ENCODE measurements at places on chromosomes 5 and 9. TPM values are rescaled to one million over a fixed set of nuclear protein-coding genes. Genes with fewer than 3 reads are reported as not detected.

- no peaks in the 10 kb centered on the region for H3K4me1 ChIP-seq
- no peak overlapping the region for H3K27ac ChIP-seq
- peaks cover 5% of the 10 kb centered on the region for H3K36me3 ChIP-seq
- no peak for DNase-seq
These were observed 158.0 kb downstream of the TRIO start for GRCh38 chr5:14301186-14301585.

- no peak for DNase-seq
- H3K4me1 ChIP-seq = no peaks in the 10 kb centered on the region
- no peak overlapping the region for H3K4me3 ChIP-seq
- H3K27me3 ChIP-seq = no peaks in the 10 kb centered on the region
These were observed 66.1 kb upstream of the STK32A start for GRCh38 chr5:147168578-147169327.

DNA sequence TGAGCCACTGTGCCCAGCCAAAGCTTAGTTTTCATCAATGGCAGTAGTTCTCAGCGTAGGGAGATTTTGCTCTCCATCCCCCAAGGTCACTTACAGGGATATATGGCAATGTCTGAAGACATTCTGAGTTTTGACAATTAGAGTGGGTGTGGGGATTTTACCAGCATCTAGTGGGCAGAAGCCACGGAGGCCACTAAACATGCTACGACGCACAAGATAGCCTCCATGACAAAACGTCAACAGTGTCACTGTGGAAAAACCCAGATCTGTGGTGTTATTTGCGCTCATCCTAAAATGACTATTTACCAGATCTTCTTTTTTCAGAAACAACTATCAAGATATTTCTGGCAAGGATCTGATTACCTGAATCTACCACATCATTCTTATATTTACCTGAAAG lies 68.2 kb downstream of the CDC14B start:
- H3K4me1 ChIP-seq = no peaks in the 10 kb centered on the region
- H3K4me3 ChIP-seq = no peak overlapping the region
- H3K27me3 ChIP-seq = no peaks in the 10 kb centered on the region
- no peaks in the 10 kb centered on the region for H3K36me3 ChIP-seq
- no peak overlapping the region for H3K27ac ChIP-seq

The HMCN2 gene
- 2.1 TPM for total RNA-seq

DNA sequence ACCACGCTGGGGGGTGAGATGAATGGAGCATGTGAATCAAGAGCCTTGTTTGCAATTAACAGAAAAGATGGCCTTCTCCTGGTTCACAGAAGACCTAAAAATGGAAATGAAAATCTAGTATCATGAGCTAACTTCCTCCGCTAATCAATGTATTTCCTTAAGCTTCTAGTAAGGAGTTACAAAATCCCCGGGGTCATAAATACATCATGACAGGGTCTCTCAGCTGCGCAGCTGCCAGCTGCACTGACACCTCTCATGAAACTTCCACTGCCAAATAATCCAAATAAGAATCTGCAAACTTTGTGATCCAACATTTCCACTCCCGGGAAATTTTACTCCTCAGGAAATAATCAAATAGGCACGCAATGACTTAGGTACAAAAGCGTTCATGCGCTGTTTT lies 11.9 kb downstream of the MYO10 start:
- no peaks in the 10 kb centered on the region for H3K36me3 ChIP-seq
- DNase-seq = no peak
- peaks cover 8% of the 10 kb centered on the region for H3K4me1 ChIP-seq
- H3K27me3 ChIP-seq = no peaks in the 10 kb centered on the region

The PWWP2A gene
- 57.3 TPM for total RNA-seq

The DIPK1B gene
- 22.8 TPM for total RNA-seq

The RETREG1 gene
- 14.8 TPM for total RNA-seq

The DND1 gene
- total RNA-seq = not detected

GRCh38 chr9:136588663-136589464 lies 43.0 kb upstream of the NOTCH1 start:
- H3K27ac ChIP-seq = no peak overlapping the region
- no peaks in the 10 kb centered on the region for H3K36me3 ChIP-seq
- H3K27me3 ChIP-seq = no peaks in the 10 kb centered on the region
- no peak for DNase-seq
- H3K4me1 ChIP-seq = peaks cover 34% of the 10 kb centered on the region

DNA sequence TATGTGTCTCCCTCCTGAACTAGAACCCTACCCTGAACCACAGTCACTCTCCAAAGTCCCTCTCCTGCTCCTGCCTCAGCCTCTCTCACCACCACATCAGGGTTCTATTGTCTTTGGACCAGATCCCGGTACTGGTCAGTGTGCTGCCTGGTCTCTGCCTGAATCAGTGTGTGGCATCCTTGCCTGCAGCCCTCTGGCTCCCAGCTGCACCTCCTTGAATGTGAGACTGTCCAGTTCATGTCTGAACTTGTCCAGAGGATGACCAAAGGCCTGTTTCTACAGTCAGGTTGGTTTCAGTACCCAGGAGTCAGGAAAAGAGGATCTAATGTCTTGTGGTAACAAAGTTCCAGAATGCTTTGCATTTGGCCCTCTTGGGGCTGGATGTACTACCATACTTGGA lies 76.8 kb upstream of the RANBP3L start:
- no peaks in the 10 kb centered on the region for H3K27me3 ChIP-seq
- no peak for DNase-seq
- H3K4me3 ChIP-seq = no peak overlapping the region
- no peaks in the 10 kb centered on the region for H3K4me1 ChIP-seq

DNA sequence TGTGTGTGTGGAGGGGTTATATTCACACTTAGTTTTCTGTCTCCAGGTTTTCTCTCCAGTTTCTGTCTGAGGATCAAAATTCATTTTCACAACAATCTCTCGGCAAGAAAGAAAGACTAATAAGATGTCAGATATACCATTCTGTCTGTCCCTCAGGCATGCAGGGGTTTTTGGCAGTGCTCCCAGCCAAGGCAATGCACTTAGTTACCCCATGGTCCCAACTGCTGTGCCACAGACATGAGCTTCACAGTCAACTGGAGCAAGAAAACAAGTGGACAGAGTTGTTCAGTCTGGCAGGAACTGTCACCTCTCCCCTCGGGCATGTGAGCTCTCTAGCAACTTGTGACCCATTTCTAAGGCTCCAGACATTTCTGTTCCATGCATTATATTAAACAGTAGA lies 101.7 kb upstream of the LHFPL2 start:
- no peak overlapping the region for H3K27ac ChIP-seq
- peak; percentile 26 for DNase-seq
- peaks cover 1% of the 10 kb centered on the region for H3K4me1 ChIP-seq
- H3K36me3 ChIP-seq = no peaks in the 10 kb centered on the region

DNA sequence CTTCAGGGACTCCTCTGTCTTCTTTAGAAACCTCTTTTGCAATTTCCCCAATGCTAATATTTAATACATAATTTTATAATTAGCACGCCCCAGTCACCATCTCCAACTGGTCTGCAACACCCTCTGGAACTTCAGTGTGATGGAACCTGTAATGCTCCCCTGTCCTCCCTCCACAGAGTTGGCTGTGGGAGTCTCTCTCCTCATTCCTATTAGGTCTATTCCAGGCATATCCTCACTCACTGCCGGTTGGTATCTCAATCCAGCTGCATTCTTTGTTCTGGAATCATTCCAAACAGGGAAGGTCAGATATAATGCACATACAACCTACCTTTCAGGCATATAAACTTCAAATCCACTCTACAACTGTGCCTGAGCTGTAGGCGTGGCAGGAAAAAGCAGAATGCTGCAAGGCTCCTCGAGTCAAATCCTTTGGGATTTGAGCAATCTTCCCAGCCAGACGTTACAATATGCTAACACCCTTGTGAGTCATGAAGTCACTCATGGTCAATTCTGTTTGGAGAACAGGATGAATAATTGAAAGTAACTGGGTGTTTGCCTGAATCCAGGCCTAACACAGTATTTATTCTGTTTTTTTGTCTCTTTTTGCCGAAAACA lies 293.8 kb downstream of the CWC27 start:
- no peaks in the 10 kb centered on the region for H3K27me3 ChIP-seq
- DNase-seq = peak; percentile 5
- H3K4me1 ChIP-seq = no peaks in the 10 kb centered on the region
- H3K36me3 ChIP-seq = no peaks in the 10 kb centered on the region
- H3K4me3 ChIP-seq = no peak overlapping the region

The CDH9 gene
- not detected for total RNA-seq

The MARVELD2 gene
- total RNA-seq = 100 TPM

- no peak overlapping the region for H3K4me3 ChIP-seq
- DNase-seq = no peak
These were observed 80.2 kb downstream of the PJA2 start for GRCh38 chr5:109329333-109330237.

The TAF11L14 gene
- total RNA-seq = not detected

DNA sequence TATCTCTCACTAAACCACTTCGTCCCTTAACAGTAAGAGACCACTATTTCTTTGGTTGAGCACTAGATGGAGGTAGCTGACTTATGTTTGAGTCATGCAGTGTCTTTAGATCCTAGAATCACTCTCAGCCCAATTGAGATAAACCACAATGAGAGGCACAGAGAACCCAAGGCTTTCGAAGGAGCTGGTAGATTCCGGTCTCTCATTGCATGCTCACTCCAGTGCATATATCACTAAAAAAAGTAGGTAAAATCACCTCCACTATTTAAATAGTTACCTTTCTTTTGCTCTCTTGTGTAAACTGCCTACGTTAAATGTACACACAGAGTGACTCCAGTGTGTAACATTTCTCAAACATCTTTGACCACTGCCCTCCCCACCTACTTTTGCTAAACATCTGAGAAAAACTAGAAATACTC lies 27.6 kb downstream of the ACTL7A start:
- no peak for DNase-seq
- no peak overlapping the region for H3K27ac ChIP-seq
- no peaks in the 10 kb centered on the region for H3K27me3 ChIP-seq
- peaks cover 6% of the 10 kb centered on the region for H3K4me1 ChIP-seq
- H3K36me3 ChIP-seq = peaks cover 48% of the 10 kb centered on the region

DNA sequence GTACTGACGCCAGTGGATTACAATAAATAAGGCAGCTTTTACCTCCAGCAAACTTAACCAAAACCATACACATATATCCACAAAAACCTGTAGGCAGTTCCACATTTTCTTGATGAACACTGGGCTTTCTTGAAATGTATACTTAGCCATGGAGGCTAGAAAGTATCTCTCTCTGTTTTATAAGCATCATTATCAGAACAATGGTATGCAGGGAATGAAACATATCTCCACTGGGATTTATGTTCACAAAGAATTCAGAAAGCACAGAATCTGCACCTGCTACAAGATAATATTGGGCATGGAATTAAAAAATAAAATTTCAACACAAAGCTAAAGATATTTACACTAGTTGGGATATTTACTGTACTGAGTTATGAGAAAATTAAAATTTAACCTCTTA lies 126.1 kb upstream of the RASA1 start:
- peaks cover 15% of the 10 kb centered on the region for H3K4me1 ChIP-seq
- no peaks in the 10 kb centered on the region for H3K36me3 ChIP-seq
- H3K27ac ChIP-seq = no peak overlapping the region
- no peaks in the 10 kb centered on the region for H3K27me3 ChIP-seq
- no peak overlapping the region for H3K4me3 ChIP-seq

- H3K27ac ChIP-seq = no peak overlapping the region
- peaks cover 4% of the 10 kb centered on the region for H3K4me1 ChIP-seq
- H3K36me3 ChIP-seq = no peaks in the 10 kb centered on the region
- no peaks in the 10 kb centered on the region for H3K27me3 ChIP-seq
These were observed 77.1 kb downstream of the HOMER1 start for GRCh38 chr5:79436821-79437220.

DNA sequence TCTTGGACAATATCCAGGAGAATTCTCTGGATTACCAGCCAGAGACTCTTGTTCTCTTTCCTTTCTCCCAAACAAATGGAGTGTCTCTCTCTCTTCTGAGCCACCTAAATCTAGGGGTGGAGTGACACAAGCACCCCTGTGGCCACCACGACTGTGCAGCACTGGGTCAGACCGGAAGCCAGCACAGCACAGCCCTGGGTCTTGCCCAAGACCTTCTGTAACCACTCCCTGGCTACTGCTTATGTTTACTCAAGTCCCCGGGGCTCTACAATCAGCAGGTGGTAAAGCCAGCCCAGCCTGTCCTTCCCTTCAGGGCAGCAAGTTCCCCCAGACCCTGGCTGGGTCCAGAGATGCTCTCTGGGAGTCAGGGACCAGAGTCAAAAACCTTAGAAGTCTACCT lies 110.0 kb upstream of the TUT7 start:
- H3K4me3 ChIP-seq = no peak overlapping the region
- no peak for DNase-seq
- no peaks in the 10 kb centered on the region for H3K27me3 ChIP-seq

- no peaks in the 10 kb centered on the region for H3K27me3 ChIP-seq
- peaks cover 28% of the 10 kb centered on the region for H3K4me1 ChIP-seq
- no peaks in the 10 kb centered on the region for H3K36me3 ChIP-seq
These were observed 754 bp downstream of the VDAC1 start for GRCh38 chr5:134003817-134004625.

The LIFR gene
- total RNA-seq = 446 TPM

The NMUR2 gene
- total RNA-seq = 0.42 TPM

The ACTBL2 gene
- 0.13 TPM for total RNA-seq

- no peak overlapping the region for H3K4me3 ChIP-seq
- no peak for DNase-seq
- H3K4me1 ChIP-seq = peaks cover 15% of the 10 kb centered on the region
- H3K27me3 ChIP-seq = no peaks in the 10 kb centered on the region
- H3K27ac ChIP-seq = peak overlapping the region; percentile 92
These were observed 131.2 kb downstream of the ROR2 start for GRCh38 chr9:91818647-91819403.

- no peaks in the 10 kb centered on the region for H3K27me3 ChIP-seq
- H3K36me3 ChIP-seq = no peaks in the 10 kb centered on the region
- no peak overlapping the region for H3K4me3 ChIP-seq
- H3K27ac ChIP-seq = no peak overlapping the region
- no peak for DNase-seq
These were observed 265.2 kb downstream of the SYK start for GRCh38 chr9:91066856-91067255.

The AK3 gene
- 101 TPM for total RNA-seq

DNA sequence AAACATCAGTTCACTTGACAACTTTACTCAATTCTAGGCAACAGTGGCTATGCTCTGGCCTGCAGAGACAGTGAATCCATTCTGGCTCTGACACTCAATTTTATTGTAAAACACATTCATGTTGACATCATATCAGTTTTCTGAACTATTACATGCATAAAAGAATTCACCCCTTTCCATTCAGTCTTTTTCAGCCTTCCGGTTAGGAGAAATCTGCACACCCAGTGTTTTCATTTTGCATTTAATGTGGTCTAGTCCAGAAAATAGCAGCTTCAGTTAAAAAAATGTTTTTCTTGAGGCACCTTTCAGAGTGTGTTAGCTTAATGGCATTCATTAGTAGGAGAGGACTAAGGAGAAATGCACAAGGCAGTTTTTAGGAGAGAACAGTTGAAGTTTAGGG lies 95.1 kb downstream of the PBX3 start:
- DNase-seq = no peak
- H3K36me3 ChIP-seq = no peaks in the 10 kb centered on the region
- H3K27ac ChIP-seq = no peak overlapping the region
- H3K4me1 ChIP-seq = peaks cover 11% of the 10 kb centered on the region
- H3K4me3 ChIP-seq = no peak overlapping the region

The ENTPD2 gene
- not detected for total RNA-seq

GRCh38 chr9:90815944-90816357 lies 14.3 kb downstream of the SYK start:
- H3K4me3 ChIP-seq = no peak overlapping the region
- peak; percentile 53 for DNase-seq
- H3K36me3 ChIP-seq = no peaks in the 10 kb centered on the region
